ENCODE measurements at places on chromosomes 5 and 9.

DNA sequence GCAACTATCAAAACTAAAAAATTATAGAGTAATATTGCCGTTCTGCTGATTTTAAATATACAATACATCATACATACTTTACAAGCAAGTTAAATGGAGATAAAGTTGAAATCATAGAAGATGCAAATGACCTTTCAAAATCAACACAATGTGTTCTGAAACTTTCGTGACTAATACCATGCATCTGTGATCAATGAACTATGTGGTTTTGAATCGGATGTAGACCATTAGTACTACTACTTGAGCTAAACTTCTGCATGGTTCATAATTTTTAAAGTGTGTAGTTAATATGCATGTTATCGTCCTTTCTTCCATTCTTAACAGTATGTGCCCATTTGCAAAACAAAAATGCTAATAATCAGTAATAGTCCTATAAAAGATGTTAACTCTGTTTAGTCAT, 11.3 kb upstream of the PHF2 start:
- no peak for DNase-seq

GRCh38 chr9:97943308-97943855, 5.4 kb upstream of the HEMGN start:
- DNase-seq = no peak

DNA sequence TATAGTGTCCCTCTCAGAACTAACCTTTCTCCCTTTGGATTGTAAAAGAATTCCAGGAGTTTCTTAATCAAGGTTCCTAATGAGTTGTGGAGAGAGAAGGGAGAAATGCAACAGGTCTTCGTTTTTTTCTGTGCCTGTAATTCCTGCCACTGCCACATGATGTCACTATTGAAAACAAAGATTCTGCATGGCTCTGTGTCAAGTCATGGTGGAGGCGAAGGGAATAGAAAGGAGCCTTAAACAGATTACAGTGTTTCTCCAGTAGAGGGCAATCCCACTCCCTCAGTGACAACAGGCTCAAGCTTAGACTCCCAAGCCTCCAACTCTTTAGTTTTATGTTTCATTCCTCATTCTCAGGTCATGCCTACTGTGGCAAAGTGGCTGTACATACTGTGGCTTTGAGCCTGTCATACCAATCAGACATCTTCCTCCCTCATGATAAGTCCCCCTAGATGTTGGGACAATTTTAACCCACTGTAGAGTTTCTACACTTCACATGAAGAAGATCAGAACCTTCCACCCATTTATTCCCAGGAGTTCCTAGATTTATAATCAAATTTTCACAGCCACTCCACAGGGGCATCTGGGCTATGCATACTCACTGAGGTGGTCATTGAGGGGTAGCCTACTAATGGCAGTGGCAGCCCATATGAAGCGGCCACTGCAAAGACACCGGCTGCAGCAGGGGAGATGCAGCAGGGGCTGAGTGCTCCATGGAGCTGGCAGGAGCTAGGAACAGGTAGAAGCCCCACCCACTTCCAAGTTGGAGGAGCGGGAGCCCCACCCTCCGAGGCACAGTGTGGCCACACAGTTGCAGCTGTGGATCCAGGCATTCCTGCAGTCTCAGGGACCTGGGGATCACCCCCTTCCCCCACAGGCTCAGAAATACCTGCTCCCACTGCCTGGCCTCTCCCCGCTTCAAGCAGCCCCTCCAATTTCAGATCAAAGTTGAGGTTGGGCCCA, 97.4 kb upstream of the TRIM32 start:
- peak; percentile 50 for DNase-seq

DNA sequence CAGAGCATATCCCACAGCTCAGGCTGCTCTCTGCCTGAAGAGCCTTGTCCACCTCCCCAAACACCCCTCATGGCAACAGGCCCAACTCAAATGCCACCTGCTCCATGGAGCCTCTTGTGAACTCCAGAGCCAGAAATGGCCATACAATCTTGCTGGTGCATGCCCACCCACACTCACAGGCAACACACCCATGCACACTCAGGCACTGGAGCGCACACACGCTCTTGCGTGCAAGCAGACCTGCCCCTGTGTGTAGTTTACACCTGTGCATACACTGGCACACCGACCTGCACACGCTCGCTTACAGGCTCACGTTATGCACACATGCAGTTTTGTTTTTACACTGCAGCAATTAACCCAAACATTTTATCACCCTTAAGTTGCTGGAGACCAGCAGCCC, 40.0 kb downstream of the HRH2 start:
- no peak for DNase-seq

GRCh38 chr9:7988644-7989280, 189.2 kb upstream of the DMAC1 start:
- DNase-seq = no peak
